ENCODE measurements at places on chromosomes 13 and 19.

DNA sequence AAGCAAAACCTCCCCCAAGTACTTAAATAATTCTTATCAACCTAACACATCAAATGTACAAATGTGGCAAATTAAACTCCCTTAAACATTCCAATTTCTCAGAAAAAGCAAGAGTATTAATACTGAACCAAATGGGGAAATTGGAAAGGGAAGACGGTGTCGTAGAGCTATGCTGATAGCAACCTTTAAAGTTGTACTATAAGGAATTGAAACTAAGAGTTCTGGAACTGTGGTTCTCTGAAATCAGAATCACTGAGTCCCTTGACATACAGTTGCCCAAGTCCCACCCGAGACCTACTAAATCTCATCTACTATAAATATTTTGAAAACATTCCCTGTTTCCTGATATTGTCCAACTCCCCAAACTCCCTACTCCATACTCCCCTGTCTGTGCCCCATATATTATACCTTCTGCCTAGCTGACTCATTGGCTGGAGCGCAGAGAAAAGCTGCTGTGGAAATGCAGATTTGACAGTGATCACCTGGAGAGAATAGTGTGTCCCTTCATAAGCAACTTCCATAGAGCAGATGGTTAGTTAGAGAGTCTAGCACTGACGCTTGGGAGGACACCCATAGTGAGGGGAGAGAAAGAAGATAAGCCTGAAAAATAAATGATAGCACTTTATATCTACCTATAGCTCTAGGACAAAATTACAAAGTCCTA lies 51.4 kb upstream of the ITM2B start:
- DNase-seq = no peak

DNA sequence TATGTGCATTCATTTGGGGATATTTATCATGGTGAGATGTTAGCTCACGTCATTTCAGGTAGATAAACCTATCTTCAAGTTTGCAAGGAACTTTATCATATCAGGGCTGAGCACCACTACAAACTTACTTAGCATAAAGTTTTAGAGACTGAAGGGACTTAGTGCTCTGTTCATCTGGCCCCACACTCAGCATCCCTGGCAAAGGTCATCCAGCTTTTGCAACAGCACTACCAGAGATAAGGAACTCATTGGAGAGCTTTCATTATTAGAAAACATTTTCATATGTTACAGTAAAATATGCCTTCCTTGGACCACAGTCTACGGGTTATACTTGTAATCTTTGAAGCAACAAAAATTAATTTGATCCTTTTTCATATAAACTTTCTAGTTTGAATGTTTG lies 263.4 kb downstream of the POU4F1 start:
- no peak for DNase-seq

DNA sequence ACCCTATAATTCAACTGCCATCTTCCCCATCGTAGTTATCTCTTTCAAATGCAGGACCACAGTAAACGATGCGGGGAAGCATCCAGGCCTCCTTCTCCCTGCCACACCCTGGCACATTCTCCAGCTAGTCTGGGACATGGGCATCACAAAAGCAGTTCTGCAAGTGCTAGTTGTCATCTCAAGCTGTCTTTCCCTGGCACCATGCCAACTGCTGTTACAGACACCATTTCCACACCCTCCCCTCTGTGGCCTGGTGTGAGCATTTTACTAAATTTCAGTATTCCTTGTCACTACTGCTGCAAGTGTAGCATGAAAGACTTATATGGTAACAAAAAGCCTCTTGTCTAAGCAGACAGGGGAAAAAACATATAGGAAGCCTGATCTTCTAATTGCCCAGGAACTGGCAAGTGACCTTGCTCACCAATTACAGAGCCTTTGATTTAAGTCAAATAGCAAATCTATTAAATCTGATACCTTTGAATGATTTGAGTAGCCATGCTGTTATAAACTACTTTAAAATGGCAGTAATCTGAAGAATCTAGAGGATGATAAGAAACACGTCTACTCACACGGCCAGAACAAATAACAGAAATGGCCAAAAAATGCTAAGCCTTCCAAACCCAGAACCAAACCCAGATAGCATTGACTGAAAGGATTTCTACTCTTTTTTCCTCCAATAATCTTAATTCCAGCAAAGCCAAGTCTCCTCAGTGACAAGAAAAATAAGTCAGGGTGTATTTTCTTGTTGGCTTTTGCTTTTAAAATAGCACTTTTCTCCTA lies 179.0 kb downstream of the NUFIP1 start:
- DNase-seq = no peak

- DNase-seq = no peak
These were observed 12.2 kb upstream of the CCDC97 start for GRCh38 chr19:41297628-41298347.
